ENCODE measurements at places on chromosomes 5 and 9.

GRCh38 chr5:36462295-36463021, 143.9 kb upstream of the SLC1A3 start:
- no peak for DNase-seq
- H3K27ac ChIP-seq, result no peak overlapping the region
- H3K4me3 ChIP-seq, result no peak overlapping the region
- H3K36me3 ChIP-seq, result no peaks in the 10 kb centered on the region
- peaks cover 5% of the 10 kb centered on the region for H3K4me1 ChIP-seq

GRCh38 chr9:37747271-37747753, 6.3 kb upstream of the TRMT10B start:
- H3K4me1 ChIP-seq, result no peaks in the 10 kb centered on the region
- no peak overlapping the region for H3K27ac ChIP-seq
- H3K36me3 ChIP-seq, result no peaks in the 10 kb centered on the region
- peak; percentile 59 for DNase-seq
- H3K27me3 ChIP-seq, result no peaks in the 10 kb centered on the region

GRCh38 chr9:106478312-106478711, 384.7 kb upstream of the ZNF462 start:
- H3K27ac ChIP-seq, result no peak overlapping the region
- H3K36me3 ChIP-seq, result no peaks in the 10 kb centered on the region

GRCh38 chr5:67133217-67133616, 63.4 kb downstream of the CD180 start:
- H3K4me1 ChIP-seq, result peaks cover 5% of the 10 kb centered on the region
- no peaks in the 10 kb centered on the region for H3K27me3 ChIP-seq
- no peak overlapping the region for H3K27ac ChIP-seq
- H3K4me3 ChIP-seq, result no peak overlapping the region
- DNase-seq, result no peak

GRCh38 chr5:73694089-73694488, 68.1 kb downstream of the ARHGEF28 start:
- H3K4me1 ChIP-seq, result peaks cover 31% of the 10 kb centered on the region
- H3K36me3 ChIP-seq, result no peaks in the 10 kb centered on the region
- peak; percentile 5 for DNase-seq
- H3K27ac ChIP-seq, result no peak overlapping the region

- peaks cover 64% of the 10 kb centered on the region for H3K4me1 ChIP-seq
- peak overlapping the region; percentile 74 for H3K27ac ChIP-seq
Measured at GRCh38 chr5:176542596-176543427, 5.6 kb upstream of the RNF44 start.

GRCh38 chr5:107772418-107773310, 101.9 kb upstream of the EFNA5 start:
- peaks cover 8% of the 10 kb centered on the region for H3K27me3 ChIP-seq
- H3K4me3 ChIP-seq, result no peak overlapping the region
- H3K4me1 ChIP-seq, result no peaks in the 10 kb centered on the region
- H3K36me3 ChIP-seq, result no peaks in the 10 kb centered on the region
- no peak for DNase-seq

- H3K27ac ChIP-seq, result no peak overlapping the region
- no peaks in the 10 kb centered on the region for H3K36me3 ChIP-seq
- DNase-seq, result no peak
- H3K4me3 ChIP-seq, result no peak overlapping the region
- H3K4me1 ChIP-seq, result no peaks in the 10 kb centered on the region
- H3K27me3 ChIP-seq, result no peaks in the 10 kb centered on the region
Measured at GRCh38 chr5:83281658-83282057, 189.9 kb upstream of the VCAN start.

DNA sequence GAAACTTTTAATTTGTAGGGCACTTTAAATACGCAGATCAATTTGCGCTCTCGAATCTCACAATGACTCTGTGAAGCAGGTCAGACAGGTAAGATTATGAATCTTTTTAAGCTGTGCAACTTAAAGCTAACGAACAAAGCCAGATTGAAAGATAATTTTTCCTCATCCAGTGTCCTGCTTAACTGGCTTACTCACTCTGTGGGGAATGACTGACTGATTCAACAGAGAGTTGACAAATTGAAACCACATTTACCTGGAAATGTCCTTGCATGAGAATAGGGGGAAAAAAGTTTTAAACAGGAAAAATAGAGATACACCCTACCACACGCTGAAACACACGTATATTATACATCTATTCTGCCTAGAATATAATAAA, 187.9 kb downstream of the MAN2A1 start:
- peaks cover 52% of the 10 kb centered on the region for H3K4me1 ChIP-seq
- H3K27ac ChIP-seq, result no peak overlapping the region
- H3K27me3 ChIP-seq, result no peaks in the 10 kb centered on the region
- H3K4me3 ChIP-seq, result no peak overlapping the region
- no peaks in the 10 kb centered on the region for H3K36me3 ChIP-seq

DNA sequence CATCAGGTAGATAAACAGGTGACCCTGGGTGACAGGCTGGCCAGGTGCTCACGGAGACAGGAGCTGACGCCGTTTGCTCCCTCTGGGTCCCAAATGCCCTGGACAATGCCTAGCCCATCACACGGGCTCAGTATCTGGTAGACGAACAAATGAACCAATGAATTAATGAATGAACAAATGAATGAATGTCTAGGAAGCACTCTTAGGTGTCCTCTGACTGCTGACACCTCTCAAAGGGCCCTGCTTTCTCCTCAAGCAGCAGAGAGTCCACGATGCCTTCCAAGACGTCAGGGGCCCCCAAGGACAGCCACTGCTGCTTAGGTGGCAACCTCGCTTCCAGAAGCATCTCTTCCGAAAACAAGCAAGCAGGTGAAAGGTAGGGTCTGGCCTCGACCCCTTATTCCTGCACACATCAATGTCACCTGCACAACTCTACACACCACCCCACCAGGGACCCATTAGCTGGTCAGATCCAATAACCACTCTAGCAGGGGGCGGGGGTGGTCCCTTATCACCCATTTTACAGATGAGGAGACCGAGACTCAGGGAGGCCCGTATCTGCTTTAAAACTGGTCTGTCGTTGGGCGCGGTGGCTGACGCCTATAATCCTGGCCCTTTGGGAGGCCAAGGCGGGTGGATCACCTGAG, 45.2 kb downstream of the VAV2 start:
- peaks cover 3% of the 10 kb centered on the region for H3K4me1 ChIP-seq
- no peaks in the 10 kb centered on the region for H3K36me3 ChIP-seq
- no peak overlapping the region for H3K4me3 ChIP-seq
- no peak overlapping the region for H3K27ac ChIP-seq

DNA sequence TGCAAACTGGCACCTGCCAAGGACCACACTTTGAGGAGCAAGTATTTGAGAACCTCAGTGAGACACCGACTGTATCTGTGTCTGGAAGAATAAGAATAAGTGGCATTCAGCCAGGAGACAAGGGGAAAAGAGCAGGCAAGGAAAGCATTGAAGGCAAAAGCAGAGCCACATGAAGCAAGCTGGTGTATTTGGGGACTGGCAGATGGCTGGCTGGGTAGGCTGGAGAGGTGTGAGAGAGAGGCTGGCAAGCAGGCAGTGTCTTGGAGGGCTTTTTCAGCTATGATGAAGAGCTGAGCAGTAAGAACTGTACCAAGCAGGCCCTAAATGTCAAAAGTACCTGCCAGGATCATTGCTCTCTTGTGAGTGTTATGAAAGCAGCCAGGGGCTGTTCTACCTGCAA, 14.1 kb upstream of the C5orf58 start:
- H3K4me1 ChIP-seq, result no peaks in the 10 kb centered on the region
- H3K4me3 ChIP-seq, result no peak overlapping the region
- no peak for DNase-seq
- H3K27ac ChIP-seq, result no peak overlapping the region
- H3K36me3 ChIP-seq, result no peaks in the 10 kb centered on the region

GRCh38 chr9:9973062-9973461, 639.7 kb downstream of the PTPRD start:
- no peaks in the 10 kb centered on the region for H3K36me3 ChIP-seq
- no peak overlapping the region for H3K27ac ChIP-seq
- no peak for DNase-seq

DNA sequence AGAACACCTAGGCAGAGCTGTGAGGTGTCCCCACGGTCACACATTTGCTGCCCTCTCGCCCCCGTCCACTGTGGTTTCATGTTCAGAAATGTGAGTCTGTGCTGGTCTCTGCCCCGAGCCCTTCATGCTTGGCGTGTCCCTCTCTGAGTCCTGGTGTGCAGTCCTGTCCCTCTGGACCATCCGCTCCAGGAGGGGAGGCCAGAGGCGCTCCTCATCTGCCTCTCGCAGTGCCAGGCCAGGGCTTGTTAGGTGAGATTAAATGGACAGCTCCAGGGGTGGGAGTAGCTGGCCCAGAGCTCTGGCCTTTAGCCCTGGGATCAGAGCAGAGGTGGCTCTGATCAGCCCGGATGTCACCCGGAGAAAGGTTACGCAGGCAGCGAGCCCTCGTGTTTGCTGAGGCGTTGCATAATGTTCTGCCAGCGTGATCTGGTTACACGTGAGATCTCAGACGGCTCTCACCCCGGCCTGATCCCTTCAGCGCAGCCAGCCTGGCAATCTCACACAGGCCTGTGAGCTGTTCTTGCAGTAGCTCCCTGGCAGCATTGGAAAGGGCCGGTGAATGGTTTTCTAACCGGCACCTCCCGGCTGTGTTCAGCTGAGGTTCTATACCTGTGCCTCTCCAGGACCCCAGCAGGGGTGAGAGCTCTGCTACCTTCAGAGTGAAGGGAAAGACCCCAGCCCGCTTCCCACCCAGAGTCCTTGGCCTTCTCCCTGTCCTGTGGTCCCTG, 24.5 kb downstream of the PTGES2 start:
- H3K4me1 ChIP-seq, result peaks cover 41% of the 10 kb centered on the region
- peaks cover 34% of the 10 kb centered on the region for H3K36me3 ChIP-seq
- no peak overlapping the region for H3K27ac ChIP-seq
- H3K27me3 ChIP-seq, result no peaks in the 10 kb centered on the region
- DNase-seq, result no peak
- no peak overlapping the region for H3K4me3 ChIP-seq

DNA sequence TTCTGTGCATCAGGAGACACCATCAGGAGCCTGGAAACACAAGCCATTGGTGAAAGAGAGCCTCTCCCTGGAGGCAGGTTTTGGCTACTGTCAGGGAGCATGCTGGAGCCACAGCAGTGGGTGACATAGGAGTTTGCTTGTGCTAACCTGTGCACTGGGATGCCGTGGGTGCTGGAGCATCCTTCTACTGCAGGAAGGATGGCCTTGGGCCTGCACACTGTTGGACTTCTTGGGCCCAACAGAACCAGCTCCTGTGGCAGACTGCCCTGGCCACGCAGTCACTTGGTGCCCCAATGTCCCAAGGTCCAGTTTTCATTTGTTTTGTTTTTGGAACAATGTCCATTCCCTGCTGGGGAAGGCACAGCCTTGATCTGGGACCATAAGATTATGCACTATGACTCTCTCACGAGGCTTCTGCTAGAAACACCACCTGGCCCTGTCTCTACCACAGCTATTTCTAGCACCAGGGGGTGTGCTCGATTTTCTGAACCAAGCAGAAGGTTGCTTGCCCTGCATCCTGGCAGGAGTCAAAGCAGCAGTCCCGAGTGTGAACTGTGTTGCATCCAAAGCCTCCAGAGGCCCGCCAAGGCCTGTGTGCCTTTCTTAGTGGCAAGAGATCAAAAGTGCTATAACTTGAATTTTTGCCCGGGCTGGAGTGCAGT, 5.5 kb upstream of the LTC4S start:
- H3K4me3 ChIP-seq, result no peak overlapping the region
- H3K4me1 ChIP-seq, result peaks cover 3% of the 10 kb centered on the region
- no peak for DNase-seq

DNA sequence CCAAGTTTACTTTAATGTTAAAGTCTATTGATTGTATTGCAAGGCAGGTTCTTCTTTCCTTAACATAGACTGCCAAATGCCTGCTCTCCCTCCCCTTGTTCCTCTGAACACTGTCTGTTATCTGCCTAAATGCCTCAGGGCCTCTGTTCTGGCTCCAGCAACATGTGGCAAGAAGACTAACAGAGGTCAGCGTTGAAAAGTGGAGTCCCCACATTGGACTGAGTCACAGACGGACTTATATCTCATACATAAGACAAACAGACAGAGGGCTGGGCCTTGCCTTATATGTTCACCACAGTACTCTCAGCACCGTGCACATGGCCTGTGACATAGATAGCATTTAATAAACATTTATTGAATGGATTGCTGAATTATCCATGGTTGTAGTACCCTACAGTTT, 91.4 kb downstream of the TSSK1B start:
- no peaks in the 10 kb centered on the region for H3K36me3 ChIP-seq
- H3K27me3 ChIP-seq, result peaks cover 16% of the 10 kb centered on the region
- no peaks in the 10 kb centered on the region for H3K4me1 ChIP-seq
- H3K27ac ChIP-seq, result no peak overlapping the region
- DNase-seq, result no peak

DNA sequence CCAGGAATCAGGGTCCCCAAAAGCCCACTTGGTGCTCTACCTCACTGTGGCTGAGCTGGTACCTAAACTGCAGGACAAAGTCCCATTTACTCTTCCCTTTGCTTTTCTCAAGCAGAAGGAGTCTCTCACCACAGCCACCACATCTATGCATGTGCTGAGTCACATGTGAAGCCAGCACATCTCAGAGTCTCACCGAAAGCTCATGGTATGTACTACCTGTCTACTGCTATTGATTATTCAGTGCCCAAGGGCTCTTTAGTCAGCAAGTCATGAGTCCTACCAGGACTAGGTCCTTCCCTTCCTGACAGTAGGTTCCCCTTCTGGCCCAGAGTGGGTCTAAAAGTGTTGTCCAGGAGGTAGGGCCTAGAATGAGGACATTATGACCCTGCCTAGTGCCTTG, 130.7 kb upstream of the NTRK2 start:
- DNase-seq, result no peak
- no peaks in the 10 kb centered on the region for H3K36me3 ChIP-seq
- H3K27ac ChIP-seq, result no peak overlapping the region
- no peaks in the 10 kb centered on the region for H3K4me1 ChIP-seq

- H3K27me3 ChIP-seq, result no peaks in the 10 kb centered on the region
- H3K36me3 ChIP-seq, result no peaks in the 10 kb centered on the region
- peak overlapping the region; percentile 24 for H3K27ac ChIP-seq
- H3K4me3 ChIP-seq, result no peak overlapping the region
- peaks cover 20% of the 10 kb centered on the region for H3K4me1 ChIP-seq
Measured at GRCh38 chr9:114745879-114746550, 59.8 kb downstream of the TNFSF15 start.

DNA sequence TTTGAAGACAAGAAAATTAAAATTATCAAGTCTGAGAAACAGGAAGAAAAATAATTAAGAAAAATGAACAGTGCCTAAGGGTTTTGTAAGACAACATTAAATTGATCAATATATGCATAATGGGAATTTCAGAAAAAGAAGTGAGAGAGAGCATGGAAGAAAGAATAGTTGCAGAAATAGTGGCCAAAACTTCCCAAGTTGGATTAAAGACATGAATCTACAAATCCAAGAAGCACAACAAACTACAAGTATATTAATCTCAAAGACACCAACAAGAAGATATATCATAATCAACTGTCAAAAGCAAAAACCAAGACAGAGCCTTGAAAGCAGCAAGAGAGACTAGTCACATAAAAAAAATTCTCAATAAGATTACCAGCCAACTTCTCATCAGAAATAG, 488.0 kb downstream of the RASEF start:
- no peaks in the 10 kb centered on the region for H3K36me3 ChIP-seq
- H3K27me3 ChIP-seq, result no peaks in the 10 kb centered on the region
- no peaks in the 10 kb centered on the region for H3K4me1 ChIP-seq
- DNase-seq, result no peak
- H3K27ac ChIP-seq, result no peak overlapping the region

- H3K4me3 ChIP-seq, result no peak overlapping the region
- H3K27me3 ChIP-seq, result no peaks in the 10 kb centered on the region
- no peak overlapping the region for H3K27ac ChIP-seq
- no peak for DNase-seq
- H3K36me3 ChIP-seq, result peaks cover 61% of the 10 kb centered on the region
Measured at GRCh38 chr9:127890053-127890452, 9.3 kb downstream of the ST6GALNAC6 start.

Measured in activated naive CD8-positive, alpha-beta T cell treated with anti-CD3 and anti-CD28 coated beads, Interleukin-2, amount 50 U/mL, for 24 hours (primary cell).